Bladder microvascular endothelial cell (primary cell): ENCODE measurements at places on chromosomes 12 and 14. TPM values are rescaled to one million over a fixed set of nuclear protein-coding genes. Genes with fewer than 3 reads are reported as not detected.

Gene SLC5A8
- total RNA-seq = not detected in 2 replicates

Gene CD69
- total RNA-seq = 0.97 and 3.7 TPM in 2 replicates

Gene WNT1
- not detected in 2 replicates for total RNA-seq

Gene PAX9
- 0.06 TPM in 1 of 2 replicates, not detected in the other for total RNA-seq

Gene TMEM253
- total RNA-seq = 0.13 TPM in 1 of 2 replicates, not detected in the other

Gene CLEC2A
- not detected in 2 replicates for total RNA-seq
